Activated CD4-positive, alpha-beta T cell treated with anti-CD3 and anti-CD28 coated beads, Interleukin-2, amount 10 ng/mL, durations not matched to agents 24 days and 14 days (primary cell): ENCODE measurements at places on chromosomes 4 and X. TPM values are rescaled to one million over a fixed set of nuclear protein-coding genes. Genes with fewer than 3 reads are reported as not detected.

DNA sequence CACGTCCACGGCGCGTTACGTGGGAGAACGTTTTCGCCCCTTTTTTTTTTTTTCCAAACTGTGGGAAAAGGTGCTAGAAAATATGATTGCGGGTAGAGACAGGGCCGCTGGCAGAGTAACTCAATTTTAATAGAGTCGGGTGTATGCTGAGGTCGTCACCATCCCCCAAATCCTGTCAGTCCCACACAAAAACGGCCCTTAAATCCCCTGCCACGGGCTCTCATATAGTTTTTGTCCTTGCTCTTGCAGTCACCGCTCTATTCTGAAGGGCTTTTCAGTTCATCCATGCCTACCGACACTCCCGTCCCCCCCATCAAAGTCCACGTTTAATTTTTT is 796 bp upstream of the MED14 start:
- no peak for DNase-seq

DNA sequence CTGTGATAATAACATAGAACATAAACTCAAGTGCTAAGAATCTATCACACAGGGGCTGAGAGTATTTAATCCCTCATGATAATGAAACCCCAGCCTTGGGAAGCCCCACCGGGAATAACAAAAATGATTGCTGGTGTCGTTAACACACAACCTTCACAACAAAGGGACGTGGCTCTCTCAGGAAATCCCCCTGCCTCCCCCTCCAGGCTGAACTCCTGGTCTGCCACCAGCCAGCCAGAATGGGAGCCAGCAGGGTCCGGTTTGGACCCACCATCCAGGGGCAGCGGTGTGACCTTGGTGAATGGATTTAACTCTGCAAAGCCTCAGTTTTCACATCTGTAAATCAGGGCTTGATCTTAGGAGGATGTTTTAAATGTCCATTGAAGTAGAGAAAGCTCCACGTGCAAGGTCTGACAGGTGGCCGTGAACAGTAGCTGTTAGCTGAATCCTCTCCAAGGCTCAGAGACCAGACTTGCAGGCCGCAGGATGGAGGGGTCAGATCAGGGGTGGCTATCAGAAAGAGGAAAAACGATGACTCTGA is 46.5 kb downstream of the ABLIM2 start:
- DNase-seq: no peak

GRCh38 chr4:31674313-31674947 is 954.3 kb downstream of the PCDH7 start:
- DNase-seq: no peak

GRCh38 chrX:8868906-8869305 is 67.7 kb upstream of the FAM9A start:
- no peak for DNase-seq

DNA sequence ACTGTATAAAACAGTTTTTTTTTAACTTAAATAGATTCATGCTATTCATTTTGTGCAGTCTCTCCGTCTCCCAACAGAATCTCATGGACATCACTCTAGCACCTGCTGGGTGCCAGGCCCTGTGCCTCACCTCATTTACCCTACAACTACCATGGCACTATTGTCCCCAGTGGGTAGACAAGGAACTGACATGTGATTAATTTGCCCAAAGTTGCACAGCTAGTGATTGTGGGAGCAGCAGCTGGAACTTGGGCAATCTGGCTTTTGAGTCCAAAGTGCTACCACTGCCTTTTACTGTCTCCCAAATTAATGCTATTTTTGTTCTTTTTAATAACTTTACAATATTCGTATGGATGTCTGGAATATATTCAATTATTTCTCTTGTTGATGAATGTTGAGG is 11.2 kb upstream of the PGRMC2 start:
- no peak for DNase-seq

DNA sequence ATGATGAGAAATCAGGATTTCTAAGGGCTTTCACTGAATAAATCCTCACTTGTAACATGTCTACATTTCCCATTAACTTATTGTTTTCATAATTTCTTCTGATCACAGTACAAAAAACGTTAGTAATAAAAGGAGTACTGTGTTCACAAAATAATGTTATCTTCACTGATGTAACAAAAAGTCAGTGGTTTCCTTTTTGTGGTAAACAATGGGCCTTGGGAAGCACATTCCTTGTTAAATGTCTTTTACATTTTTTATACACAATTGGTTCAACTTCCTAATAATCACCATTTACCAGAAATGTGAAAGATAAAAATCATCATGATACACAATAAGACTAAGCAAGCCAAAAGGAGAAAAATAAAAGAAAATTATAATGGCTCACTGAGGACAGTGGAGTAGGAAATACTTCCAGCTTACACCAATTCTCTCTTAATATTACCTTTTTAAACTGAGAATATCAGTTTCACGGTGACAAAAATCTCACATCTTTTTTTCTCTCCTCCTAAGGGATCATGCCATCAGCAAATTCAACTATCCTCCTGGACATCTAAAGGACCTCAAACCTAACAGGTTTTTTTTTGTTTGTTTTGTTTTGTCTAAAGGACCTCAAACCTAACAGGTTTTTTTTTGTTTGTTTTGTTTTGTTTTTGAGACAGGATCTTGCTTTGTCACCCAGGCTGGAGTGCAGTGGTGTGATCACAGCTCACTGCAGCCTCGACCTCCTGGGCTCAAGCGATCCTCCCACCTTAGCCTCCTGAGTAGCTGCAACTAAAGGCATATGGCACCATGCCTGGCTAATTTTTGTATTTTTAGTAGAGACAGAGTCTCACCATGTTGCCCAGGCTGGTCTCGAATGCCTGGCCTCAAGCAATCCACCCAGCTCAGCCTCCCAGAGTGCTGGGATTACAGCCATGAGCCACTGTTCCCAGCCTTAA is 57.3 kb downstream of the FRYL start:
- no peak for DNase-seq

- no peak for DNase-seq
Observed at GRCh38 chr4:14096396-14096965, 469.0 kb upstream of the BOD1L1 start.

- DNase-seq: no peak
Observed at GRCh38 chr4:150890246-150890645, 124.8 kb downstream of the LRBA start.

DNA sequence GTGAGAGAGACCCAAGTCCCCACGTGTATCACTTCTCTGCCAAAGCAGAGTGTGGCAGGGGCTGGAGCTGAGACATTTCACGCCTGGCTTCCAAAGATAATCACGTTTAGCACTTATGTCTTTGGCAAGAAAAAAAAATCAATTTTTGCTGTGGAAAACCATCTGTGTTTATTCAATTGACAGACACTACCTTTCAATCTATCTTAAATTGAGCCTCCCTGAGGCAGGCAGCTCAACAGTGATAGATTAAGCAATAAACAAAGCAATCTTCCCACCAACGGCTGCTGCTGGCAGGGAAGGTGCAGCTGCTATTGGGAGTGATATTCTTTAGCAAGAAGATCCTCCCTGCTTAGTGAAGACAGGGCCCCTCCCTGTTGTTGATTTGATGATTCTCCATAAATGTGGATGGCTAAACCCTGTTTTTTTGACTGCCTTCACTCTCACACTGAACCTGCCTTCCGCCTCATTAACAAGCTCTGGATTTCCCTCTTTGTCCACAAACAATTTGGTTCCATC is 11.6 kb upstream of the MAGEB17 start:
- DNase-seq: no peak

GRCh38 chr4:15706646-15707362 is 3.9 kb downstream of the BST1 start:
- DNase-seq: no peak

DNA sequence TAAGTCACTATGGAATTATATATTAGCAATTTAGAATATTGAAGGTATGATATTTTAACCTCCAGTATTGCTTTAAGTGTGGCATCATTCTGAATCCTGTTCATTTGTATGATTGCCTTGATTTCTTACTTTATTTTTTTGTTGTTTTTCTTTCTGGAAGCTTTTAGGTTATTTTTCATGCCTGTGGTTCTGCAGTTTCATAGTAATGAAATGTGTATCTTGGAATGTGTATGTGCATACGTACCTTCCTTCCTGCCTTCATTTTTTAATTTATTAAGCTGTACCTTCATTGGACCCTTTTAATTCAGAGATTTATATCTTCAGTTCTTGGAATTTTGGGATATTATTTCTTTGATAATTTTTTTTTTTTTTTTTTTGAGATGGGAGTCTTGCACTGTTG is 22.1 kb downstream of the CPEB2 start:
- DNase-seq: no peak

DNA sequence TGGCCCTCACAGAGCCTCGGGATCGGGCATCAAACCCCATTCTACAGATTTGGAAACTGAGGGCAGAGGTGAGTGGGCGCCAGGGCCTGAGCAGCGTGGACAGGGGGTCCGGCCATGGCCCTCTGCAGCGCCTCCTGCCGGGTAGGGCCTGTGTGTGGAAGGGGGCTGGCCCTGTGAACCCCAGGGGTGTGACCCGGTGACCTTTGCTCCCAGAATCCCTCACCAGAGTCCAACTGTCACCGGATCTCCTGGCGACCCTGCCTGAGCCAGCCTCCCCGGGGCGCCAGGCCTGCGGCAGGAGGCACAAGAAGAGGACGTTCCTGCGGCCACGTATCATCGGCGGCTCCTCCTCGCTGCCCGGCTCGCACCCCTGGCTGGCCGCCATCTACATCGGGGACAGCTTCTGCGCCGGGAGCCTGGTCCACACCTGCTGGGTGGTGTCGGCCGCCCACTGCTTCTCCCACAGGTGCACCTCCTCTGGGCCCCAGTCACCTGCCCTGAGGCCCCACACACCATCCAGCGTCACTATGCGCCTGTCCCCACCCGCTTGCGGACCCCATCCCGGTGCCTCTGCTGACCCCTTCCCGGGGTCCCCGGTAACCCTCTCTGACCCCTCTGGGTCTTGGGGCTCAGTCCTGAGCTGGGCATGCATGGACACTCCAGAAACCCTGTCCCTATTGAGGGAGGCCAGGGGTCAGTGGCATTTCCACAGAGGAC is 4.2 kb downstream of the HGFAC start:
- no peak for DNase-seq

DNA sequence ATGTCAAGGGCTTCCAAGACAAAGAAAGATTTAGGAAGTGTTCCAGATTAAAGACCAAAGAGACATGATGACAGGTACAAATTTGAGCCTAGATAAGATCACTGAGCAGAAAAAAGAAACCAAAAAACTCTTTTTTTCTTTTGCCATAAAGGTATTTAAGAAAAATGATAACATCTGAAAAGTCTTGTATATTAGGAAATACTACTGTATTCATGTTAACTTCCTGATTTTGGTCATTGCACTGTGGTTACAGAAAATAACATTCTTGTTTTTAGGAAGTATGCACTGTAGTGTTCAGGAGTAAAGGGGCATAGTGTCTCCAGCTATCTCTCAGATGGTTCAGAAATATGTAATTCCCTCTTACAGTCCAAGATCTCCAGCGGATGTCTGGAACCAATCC is 37.1 kb downstream of the RWDD4 start:
- DNase-seq: no peak

DNA sequence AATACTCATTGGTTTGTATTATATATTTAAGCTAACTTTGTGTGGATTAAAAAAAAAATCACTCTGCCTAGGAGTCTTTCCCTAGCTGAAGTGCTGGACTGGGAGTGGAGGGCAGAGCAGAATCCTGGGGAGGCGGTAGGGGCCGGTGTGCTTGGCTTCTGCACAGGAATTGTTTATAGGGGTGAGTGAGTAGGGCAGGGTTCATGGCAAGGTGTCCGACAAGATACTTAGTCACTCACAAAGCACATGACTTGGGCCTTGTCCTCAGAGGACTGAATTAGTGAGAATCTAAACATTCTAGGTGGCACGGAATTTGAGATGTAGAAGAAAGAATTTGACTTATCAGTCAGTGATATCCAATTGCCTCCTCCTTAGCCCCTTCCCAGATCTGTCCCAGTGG is 32.2 kb downstream of the FNIP2 start:
- DNase-seq: no peak

- peak; percentile 86 for DNase-seq
Observed at GRCh38 chrX:151082077-151082948, 94.1 kb upstream of the GPR50 start.

- no peak for DNase-seq
Observed at GRCh38 chrX:35670889-35671288, 127.3 kb upstream of the MAGEB16 start.

DNA sequence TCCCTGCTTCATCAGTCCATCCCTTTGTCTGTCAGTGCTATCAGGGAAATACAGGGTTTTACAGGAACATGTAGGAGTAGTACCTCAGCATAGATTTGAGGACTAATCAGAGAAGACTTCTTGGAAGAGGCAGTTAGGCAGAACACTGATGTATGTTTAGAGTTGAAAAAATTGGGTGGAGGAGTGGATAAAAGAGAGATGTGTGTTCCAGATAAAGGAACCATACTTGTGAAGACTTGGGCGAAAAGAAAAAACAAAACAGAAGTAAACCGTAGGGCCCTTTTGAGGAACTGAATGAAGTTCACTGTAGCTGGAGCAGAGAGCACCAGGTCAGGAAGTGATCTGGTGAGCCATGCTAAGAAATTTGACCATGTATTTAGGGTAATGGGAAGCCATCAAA is 32.3 kb downstream of the AFF1 start:
- no peak for DNase-seq

- no peak for DNase-seq
Observed at GRCh38 chr4:43607400-43607799, 714.9 kb downstream of the GRXCR1 start.

DNA sequence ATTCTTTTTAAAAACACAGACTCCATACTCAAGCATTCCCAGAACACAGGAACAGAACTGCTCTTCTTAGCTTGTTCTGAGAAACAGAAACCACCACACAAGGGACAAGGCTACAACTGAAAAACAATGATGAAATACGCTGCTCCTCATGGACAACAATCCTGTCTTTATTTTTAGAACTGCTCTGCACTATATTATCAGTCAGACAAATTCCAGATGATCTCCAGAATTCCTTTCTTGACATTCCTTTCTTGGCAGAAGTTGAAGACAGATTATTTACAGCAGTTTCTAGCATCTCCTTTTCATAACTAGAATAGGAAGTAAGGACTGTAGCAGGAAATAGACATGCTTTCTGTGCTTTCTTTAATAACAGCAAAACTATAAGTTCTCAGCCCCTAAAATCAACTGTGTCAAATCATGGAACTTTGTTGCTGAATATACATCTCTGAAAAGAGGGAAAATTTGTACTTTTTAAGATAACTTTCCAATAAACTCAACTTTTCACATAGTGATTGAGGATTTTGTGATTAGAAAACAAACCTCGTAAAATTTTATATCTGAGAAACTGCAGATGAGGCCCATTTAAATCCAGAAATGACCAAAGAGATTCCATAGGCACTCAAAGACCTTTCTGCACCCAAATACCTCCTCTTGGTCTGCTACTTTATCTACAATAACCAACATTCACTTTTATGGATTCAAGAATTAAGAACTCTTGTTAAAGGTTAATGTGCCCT is 35.9 kb downstream of the ANTXR2 start:
- no peak for DNase-seq

GRCh38 chr4:153529646-153530045 is 63.5 kb downstream of the TMEM131L start:
- no peak for DNase-seq

- no peak for DNase-seq
Observed at GRCh38 chrX:108384783-108385182, 53.4 kb downstream of the COL4A6 start.

GRCh38 chr4:185657183-185657582 is 121.9 kb upstream of the PDLIM3 start:
- DNase-seq: no peak

RNF175 gene
- total RNA-seq: not detected in 2 replicates

UGT2B15 gene
- total RNA-seq: not detected in 2 replicates

PNMA6F gene
- not detected in 2 replicates for total RNA-seq

JAKMIP1 gene
- 10.3 and 11.3 TPM in 2 replicates for total RNA-seq

IQSEC2 gene
- 0.37 and 0.64 TPM in 2 replicates for total RNA-seq

PALLD gene
- 34.3 and 37.9 TPM in 2 replicates for total RNA-seq
